ENCODE measurements at places on chromosomes 7 and 10.

GRCh38 chr10:100883312-100883821 is 29.4 kb upstream of the SLF2 start:
- no peak for DNase-seq

DNA sequence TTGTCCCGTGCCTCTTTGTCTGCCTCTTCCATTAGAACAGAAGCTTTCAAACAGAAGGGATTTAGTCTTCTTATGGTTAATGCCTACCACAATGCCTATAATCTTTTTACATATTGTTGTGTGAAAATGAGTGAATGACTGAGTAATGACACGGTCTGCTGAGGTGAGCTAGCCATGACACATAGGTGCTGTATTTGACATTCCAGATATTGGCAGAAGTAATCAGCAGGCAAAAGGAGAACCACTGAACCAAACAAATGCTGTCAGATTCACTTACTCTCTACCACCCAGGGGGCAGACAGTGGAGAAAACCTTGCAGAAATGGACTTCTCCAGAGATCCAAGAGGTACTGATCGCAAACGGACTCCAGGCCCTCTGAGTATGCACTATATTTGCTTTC is 377.2 kb upstream of the VWC2 start:
- no peak for DNase-seq

- DNase-seq, result no peak
Observed at GRCh38 chr10:4262870-4263600, 478.0 kb upstream of the KLF6 start.

DNA sequence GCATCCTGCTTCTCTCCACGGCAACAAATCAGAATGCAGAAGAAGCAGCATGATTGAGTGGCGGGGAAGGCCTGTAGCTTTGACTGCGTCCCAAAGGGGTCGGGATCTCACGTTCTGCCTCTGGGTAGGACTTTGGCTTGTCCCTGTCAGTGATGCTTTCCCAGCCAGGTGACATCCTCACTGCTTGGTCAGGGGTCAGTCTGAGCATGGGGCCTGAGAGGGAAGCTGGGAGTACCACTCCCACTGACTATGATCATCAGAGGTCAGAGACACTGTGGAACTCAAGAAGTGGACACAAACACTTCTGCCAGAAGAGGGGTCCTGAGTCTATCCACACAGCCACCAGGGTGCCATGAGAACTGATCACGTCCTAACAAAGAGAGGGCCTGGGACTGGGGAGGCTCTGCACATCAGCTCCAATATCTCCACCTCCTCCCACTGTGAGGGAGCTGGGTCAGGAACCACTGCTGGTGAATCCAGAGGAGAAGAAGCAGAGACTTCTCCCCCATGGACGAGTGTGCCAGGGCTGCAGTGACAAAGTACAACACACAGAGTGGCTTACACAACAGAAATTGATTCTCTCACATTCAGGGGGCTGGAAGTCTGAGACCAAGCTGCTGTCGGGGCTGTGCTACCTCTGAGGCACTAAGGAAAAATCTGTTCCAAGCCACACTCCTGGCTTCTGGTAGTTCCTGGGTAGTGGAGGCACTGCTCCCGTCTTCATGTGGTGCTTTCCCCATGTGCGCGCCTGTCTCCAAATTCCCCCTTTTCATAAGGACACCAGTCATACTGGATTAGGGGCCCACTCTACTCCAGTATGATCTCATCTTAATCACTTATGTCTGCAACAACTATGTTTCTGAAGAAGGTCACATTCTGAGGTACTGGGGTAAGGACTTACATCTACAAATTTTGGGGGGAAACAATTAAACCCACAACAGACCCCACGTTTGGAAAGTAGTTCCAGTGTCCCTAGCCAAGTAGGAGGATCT is 131.1 kb downstream of the CYP26A1 start:
- no peak for DNase-seq

- DNase-seq, result peak; percentile 92
Observed at GRCh38 chr7:73842067-73842976, at the start of gene METTL27. Gene METTL27 (minus strand): TSS chr7:73842516. CDS start chr7:73842140, 376 bp downstream.

GRCh38 chr10:70271996-70272924 is 11.5 kb downstream of the NPFFR1 start:
- no peak for DNase-seq

DNA sequence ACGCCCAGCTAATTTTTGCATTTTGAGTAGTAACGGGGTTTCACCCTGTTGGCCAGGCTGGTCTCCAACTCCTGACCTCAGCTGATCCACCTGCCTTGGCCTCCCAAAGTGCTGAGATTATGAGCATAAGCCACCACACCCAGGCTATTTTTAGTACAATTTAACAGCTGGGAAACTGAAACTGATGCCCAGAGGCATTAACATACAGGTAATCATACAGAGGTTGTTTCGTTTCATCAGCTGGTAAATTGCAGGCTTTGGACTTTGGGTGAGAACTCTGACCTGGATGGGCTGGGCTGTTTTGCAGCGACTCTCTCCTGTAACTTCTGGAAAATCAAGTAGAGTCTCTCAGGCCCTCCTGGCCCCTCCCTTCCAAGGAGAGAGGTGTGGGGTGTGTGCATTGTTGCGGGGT is 6.2 kb upstream of the ACHE start:
- no peak for DNase-seq

GRCh38 chr10:30827531-30828120 is 198.1 kb upstream of the LYZL2 start:
- DNase-seq, result no peak

DNA sequence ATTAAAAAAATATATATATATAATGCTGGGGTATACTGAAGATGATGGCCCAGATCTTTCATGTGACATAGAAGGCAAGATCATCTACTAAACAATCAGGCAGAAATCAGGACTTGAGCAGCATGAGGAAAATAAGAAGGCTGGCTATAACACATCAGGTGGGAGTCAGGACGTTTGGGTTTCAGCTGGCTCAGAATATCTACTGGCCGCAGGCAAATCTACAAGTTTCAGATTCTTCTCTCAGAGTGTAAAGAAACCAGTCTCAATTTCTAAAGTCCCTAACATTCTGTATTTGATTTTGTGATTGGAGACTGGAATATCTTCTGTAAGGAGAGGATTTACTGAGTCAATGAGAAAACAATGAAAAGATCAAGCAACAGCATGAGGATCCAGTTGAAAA is 37.7 kb upstream of the FAM3C start:
- no peak for DNase-seq

GRCh38 chr7:145909991-145910513 is 206.5 kb upstream of the CNTNAP2 start:
- DNase-seq, result no peak

DNA sequence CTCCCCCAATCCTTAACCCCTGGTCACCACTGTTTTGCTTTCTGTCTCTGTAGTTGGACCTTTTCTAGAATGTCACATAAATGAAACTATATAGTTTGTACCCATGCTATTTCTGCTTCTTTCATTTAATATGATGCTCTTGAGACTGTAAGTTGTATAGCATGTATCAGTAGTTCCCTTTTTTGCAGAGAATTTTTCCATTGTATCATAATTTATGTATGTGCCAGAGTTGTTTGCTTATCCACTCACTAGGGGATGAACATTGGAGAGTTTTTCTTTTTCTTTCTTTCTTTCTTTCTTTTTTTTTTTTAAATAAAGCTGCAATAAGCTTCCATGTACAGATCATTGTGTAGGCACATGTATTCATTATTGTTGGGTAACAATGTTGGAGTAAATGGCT is 544.8 kb downstream of the CNTNAP2 start:
- DNase-seq, result no peak

DNA sequence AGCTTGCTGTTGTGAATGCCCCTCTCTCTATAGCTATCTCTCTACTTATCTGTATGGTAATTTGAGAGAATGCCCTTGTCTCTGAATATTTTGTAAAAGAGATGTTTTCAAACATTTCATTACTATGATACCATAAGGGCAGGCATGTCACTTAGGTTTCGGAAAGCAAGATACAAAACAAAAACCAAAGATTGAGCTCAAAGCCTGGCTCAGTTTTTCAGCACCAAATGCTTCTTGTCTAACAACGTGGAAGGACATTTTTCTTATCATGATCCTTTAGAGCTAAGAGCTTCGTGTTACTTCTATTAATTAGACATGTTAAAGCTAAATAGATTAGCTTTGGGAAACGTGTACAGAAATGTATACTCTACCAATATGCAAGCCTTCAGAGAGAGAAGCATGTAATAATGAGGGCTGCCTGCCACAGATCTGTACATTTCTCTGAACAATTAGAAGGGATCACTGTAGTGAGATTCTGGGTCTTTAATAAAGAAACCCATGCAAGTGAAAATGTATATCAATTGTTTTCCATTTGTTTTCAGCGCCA is 148.9 kb downstream of the ARID5B start:
- DNase-seq, result no peak

Data from GM18507 (cell line).